Stimulated activated CD4-positive, alpha-beta T cell treated with anti-CD3 and anti-CD28 coated beads, Interleukin-1b, Interleukin-23, amount 100 ng/mL, for 48 hours (primary cell): ENCODE measurements at places on chromosomes 7 and 10.

DNA sequence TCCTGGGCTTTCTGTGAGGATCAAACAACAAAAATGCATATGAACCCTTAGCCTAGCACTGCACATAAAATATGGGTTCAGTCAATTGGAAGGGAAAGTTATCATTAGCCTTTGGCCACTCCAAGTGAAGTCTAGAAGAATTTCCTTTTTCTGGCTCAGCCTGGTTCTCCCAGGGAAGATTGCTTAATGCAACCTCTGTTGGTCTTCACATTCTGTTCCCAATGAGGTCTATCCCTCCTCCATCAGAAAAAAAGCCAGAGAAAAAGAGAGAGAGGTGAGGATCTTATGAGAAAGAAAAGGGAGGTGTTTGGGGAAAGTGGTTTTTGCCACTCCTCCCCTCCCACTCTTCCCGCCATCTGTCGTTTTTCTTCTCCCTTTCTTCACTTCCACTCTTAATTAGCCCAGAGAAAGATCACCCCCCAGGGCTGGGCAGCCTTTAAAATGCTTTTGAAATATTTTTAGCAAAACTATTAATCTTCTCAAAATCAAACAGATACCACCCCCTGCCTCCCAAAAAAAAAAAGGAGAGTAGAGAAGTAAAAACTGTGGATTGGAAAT is 31.1 kb downstream of the CPVL start:
- no peak for DNase-seq

- no peak for DNase-seq
These were observed 164.8 kb downstream of the IPMK start for GRCh38 chr10:58102897-58103296.

- no peak for DNase-seq
These were observed 74.0 kb upstream of the ITGB1 start for GRCh38 chr10:33031815-33032653.

DNA sequence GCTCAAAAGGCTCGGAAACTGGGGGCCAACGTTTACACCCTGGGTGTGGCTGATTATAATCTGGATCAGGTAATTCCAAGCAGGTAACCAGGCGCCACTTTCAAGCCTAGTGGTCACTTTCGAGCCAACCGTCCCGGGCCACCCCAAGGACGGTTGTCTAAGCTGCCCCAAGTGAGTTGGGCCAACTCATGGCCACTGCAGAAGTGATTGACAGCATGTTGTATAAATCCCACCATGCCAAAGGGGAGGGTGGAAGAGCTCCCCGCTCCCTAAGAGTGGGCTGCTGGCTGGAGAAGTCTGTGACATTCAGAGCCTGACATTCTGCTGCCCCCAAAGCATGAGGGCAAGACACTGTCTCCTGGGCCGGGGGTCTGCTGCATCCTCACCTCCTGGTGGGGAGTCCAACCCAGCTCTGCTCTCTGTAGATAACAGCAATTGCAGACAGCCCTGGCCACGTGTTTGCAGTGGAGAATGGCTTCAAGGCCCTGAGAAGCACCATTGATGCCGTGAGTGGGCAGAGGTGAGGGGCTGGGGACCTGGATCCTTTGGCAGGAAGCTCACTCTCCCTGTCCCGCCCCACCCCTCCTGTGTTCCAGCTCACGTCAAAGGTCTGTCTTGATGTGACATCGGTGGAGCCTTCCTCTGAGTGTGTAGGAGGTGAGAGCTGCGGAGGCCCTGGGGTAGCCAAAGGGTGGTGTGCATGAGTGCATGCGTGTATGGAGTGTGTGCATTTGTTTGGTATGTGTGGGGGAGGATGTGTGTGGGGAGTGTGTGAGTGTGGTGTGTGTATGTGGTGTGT is 10.8 kb downstream of the ANTXRL start:
- DNase-seq = peak; percentile 27

DNA sequence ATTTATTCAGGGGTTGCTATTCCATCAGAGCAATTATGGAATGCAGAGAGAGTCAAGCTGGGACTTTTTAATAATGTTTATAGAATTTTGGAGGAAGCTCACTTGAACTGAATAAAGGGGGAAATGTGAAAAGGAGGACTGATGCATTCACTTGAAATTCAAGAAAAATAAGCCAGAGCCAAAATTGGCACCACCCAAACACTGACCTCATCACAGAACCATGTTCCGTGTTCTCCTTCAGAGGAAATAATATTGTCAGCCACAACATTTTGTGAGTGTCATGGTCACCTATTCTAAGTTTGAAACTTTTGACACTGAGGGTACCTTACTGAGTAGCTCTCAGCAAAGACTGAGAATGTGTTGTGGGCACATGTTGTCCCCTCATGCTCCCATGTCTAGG is 207.0 kb downstream of the ANK3 start:
- no peak for DNase-seq

GRCh38 chr7:20287317-20287716 is 43.4 kb upstream of the ITGB8 start:
- DNase-seq = no peak

- DNase-seq = no peak
These were observed 42.6 kb upstream of the AMPH start for GRCh38 chr7:38673795-38674194.

- DNase-seq = no peak
These were observed 35.2 kb upstream of the YAE1 start for GRCh38 chr7:39530971-39531370.

DNA sequence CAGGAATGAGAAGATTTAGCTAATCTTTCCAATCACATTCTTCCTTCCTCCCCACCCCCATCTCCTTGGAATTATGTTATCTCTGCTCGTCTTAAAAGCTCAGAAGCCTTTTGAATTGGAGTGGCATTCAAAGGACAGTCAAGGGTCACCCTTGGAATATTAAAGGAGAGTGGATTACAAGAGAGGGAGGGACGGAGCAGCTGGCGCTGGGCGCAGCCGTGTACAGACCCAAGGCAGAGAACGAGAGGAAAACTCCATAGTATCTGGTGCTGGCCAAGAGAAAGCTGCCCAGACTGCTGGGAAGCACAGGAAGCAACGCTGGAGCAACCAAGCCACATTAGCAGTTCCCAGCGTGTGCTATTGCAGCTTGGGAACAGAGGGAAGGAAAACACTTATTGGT is 95.7 kb downstream of the POU6F2 start:
- no peak for DNase-seq

DNA sequence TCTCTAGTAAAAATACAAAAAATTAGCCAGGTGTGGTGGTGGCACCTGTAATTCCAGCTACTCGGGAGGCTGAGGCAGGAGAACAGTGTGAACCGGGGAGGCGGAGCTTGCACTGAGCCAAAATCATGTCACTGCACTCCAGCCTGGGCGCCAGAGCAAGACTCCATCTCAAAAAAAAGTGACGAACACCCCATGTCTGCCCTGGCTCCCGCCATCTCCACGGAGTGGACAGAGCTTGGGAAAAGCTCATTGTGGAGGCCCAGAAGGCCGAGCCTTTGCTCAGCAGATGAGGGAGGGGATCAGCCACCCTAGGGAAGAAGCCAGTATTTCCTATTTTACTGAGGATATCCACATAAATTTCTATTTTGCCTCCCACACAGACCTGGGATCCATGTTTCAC is 136.8 kb downstream of the DIP2C start:
- no peak for DNase-seq

- no peak for DNase-seq
These were observed 43.7 kb upstream of the SLIT1 start for GRCh38 chr10:97229322-97230015.

GRCh38 chr10:112359606-112360307 is 14.2 kb upstream of the ACSL5 start:
- DNase-seq = no peak

DNA sequence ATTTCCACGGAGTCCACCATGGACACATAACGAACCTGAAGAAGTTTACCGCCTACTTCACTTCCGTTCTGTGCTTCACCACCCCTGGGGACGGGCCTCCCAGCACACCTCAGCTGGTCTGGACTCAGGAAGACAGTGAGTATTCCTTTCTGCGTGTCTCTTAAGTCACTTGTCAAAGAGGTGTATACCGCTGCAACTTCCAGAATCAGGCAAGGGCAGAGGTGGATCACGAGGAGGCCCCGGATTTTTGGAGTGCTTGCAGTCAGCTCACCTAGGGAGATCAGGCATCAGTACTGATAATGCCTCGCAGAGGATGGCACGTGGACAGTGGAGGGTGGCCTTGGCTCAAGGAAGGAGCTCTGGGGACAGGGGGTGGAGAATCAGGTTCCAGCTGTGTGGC is 630.4 kb upstream of the FOXK1 start:
- DNase-seq = no peak

- DNase-seq = no peak
These were observed 186.8 kb downstream of the ITGB1 start for GRCh38 chr10:32771217-32771616.

DNA sequence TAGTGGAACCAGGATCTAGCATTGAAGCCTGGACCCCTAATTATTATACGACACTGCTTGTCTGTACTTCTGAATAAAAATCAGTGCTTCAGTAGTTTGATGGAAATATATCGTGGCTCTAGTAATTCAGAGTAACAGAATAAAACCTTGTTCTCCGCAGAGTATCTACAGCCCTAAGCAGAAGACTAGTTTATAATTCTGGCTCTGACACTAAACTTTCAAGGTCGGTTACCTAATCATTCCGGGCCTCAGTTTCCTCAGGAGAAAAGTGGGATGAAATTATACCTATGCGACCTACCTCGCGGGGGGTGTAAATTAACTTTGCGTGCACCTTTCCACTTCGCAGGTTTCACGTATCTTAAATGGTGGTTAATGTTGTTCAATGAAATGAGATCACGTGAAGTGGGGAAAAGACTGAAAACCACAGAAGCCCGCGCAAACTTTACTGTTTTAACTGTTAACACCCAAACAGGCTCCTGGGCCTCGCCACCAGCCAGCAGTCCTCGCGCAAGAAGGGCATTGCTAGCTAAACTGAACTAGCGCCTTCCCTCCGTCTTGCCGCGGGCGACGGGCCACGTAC is 615 bp downstream of the THAP5 start:
- no peak for DNase-seq

- DNase-seq = no peak
These were observed 1.2 kb upstream of the GTPBP4 start for GRCh38 chr10:986881-987619.

- no peak for DNase-seq
These were observed 14.7 kb downstream of the GRID2IP start for GRCh38 chr7:6536262-6537260.

GRCh38 chr7:100127866-100128636 is 1.3 kb downstream of the MBLAC1 start:
- no peak for DNase-seq

DNA sequence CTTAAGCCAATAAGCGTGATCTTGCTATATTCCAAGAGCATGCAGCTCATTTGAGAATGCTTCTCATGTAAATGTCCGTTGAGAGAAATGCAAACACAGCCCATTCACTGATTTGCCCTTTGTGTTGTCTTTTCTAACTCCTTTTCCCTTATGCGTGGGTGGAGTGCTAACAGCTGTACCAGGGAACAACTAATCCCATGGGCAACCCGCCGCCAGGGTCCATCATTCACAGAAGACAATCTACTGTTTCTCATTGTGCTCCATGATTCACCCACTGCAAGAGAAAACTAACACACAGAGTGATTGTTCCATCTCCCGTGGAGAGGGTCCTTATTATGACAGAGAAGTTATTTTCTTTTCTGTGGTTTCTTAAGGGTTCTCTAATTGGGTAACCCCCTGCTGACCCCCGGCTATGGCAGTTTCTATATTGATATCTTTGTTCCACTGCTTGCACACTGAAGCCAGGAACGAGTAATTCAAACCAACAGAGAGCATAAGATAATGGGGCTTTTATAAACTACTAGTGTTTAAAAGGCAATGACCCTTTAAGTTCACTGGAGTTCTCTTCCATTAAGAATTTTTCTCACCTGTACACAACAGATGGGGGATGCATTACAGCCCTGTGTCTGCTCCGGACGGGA is 298.7 kb downstream of the BAMBI start:
- DNase-seq = no peak

DNA sequence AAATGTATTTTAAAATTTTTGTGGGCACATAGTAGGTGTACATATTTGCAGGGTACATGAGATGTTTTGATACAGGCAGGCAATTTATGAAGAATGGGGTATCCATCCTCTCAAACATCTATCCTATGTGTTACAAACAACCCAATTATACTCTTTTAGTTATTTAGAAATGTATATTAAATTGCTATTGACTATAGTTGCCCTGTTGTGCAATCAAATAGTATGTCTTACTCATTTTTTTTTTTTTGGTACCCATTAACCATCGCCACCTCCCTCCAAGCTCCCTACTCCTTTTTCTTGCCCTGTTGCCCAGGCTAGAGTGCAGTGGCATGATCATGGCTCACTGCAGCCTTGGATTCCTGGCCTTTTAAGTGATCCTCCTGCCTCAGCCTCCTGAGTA is 128.1 kb downstream of the BAMBI start:
- DNase-seq = no peak

DNA sequence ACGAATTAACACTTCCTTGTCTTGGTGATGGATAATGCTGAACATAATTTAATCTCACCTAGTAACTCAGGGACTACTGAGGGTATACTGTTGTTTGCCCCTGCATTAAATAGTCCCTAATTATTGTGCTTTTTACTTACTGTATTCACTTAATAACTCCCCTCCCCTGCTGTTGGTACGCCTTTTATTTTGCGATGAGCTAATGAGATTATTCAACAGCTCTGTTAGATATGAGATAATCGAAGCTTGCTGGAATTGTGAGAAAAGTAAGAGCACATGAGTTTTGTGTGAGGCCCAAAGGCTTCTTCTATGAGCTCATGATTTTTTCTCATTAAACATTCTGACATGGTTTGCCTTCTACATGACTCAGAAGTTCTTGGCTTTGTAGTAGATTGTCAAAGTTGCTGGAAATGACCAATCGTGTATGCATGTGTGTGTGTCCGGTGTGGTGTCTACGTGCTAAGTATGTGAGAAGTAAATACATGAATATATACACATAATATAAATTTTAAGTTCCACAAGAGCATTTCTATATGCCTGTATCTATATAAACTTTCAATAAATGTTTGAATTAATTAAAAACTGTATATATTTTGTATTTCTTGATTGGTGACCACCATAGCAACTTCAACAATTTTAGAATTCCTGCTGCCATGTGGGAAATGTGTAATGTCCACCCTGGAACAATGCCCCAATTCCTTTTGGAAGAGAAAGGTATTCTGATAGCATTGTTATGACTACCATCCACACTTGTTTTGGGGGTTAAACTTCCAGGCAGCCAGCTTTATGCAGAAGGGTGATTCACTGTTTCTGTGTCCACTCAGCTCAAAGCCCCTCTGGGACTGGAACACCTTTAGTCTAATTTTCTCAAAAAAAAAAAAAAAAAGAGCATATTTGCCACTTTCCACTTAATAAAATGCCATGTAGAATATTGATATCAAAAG is 106.2 kb downstream of the SAMD9 start:
- DNase-seq = no peak

DNA sequence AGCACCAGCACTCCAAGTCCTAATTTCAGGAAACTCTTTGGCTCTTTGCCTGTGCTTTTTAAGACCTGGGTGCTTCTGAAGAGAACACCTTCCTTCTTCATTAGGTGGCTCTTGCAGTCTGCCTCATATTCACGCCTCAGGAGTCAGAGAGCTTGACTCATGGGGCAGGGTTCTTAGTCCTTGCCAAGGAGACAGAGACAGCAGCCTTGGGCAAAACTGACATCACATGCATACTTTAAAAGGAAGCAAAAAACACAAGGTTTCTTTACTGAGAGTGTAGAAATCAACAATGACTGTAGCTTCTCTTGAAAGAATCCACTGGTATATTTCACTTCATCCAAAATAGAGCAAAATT is 780.6 kb downstream of the INHBA start:
- DNase-seq = no peak
